ENCODE measurements at places on chromosomes 3 and 15. TPM values are rescaled to one million over a fixed set of nuclear protein-coding genes. Genes with fewer than 3 reads are reported as not detected.

- H3K4me3 ChIP-seq: no peak overlapping the region
- H3K36me3 ChIP-seq: no peaks in the 10 kb centered on the region
- no peak overlapping the region for H3K27ac ChIP-seq
- no peak for DNase-seq
- H3K27me3 ChIP-seq: no peaks in the 10 kb centered on the region
- no peaks in the 10 kb centered on the region for H3K4me1 ChIP-seq
Observed at GRCh38 chr15:38668898-38669391, 104.3 kb upstream of the RASGRP1 start.

GRCh38 chr3:45976191-45977091 is 19.2 kb downstream of the FYCO1 start:
- no peak overlapping the region for H3K4me3 ChIP-seq
- DNase-seq: no peak
- H3K27ac ChIP-seq: no peak overlapping the region

The ST8SIA2 gene
- total RNA-seq: 0.83 TPM

The SMAD6 gene
- total RNA-seq: 4.0 TPM

The PLXNB1 gene
- total RNA-seq: 10.8 TPM

The KCNH8 gene
- 1.4 TPM for total RNA-seq

The WDR72 gene
- total RNA-seq: not detected

GRCh38 chr15:65372787-65373067 is 5.1 kb downstream of the IGDCC3 start:
- no peaks in the 10 kb centered on the region for H3K36me3 ChIP-seq

The HGD gene
- total RNA-seq: 0.32 TPM

- peaks cover 12% of the 10 kb centered on the region for H3K4me1 ChIP-seq
- no peaks in the 10 kb centered on the region for H3K36me3 ChIP-seq
- no peak overlapping the region for H3K27ac ChIP-seq
- DNase-seq: no peak
- H3K27me3 ChIP-seq: no peaks in the 10 kb centered on the region
Observed at GRCh38 chr3:31705736-31706135, 173.0 kb downstream of the STT3B start.

The PATL2 gene
- total RNA-seq: 3.0 TPM

GRCh38 chr3:35641920-35642527 is 2.7 kb downstream of the ARPP21 start:
- H3K27me3 ChIP-seq: peaks cover 24% of the 10 kb centered on the region
- H3K4me3 ChIP-seq: no peak overlapping the region
- H3K36me3 ChIP-seq: no peaks in the 10 kb centered on the region
- DNase-seq: no peak

- H3K4me1 ChIP-seq: no peaks in the 10 kb centered on the region
- no peaks in the 10 kb centered on the region for H3K27me3 ChIP-seq
- no peak for DNase-seq
- no peak overlapping the region for H3K27ac ChIP-seq
Observed at GRCh38 chr3:82807781-82808180, 1046.3 kb upstream of the GBE1 start.

DNA sequence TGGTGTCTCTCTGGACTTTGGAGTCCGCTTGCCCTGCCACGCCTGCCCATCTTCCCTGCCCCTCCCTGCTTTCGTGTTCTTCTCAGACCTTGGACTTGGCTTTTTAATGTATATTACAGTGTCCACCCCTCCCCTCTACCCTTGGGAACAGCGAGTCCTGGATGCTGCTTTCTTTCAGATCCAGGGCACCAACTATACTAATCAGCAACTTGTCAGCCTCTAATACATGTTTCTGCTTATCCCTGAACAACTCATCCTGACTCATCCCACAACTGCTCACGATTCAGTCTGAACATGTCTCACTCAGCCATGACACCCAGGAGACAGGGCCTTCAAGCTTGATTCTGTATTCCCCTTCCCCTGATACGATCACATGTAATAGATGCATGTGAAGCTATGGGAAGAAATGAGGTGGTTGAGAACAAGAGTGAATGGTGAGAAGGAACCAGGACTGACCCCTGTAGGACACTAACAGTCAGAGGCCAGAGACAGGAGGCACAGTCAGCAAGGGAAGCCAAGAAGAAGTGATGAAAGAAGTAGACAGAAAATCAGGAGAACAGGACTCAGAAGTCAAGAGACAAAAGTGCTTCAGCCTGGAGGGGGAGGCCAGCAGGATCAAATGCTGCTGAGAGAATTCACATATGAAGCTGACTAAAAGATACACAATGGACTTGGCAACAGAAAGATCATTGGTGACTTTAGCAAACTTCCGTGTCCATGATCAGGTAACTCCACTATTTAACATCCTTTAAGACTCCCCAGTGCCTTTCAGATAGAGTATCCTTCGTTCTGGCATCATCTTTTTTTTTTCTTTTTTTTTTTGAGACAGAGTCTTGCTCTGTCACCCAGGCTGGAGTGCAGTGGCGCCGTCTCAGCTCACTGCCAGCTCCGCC is 35.4 kb downstream of the BCL2L10 start:
- H3K27me3 ChIP-seq: no peaks in the 10 kb centered on the region
- H3K4me1 ChIP-seq: no peaks in the 10 kb centered on the region
- no peaks in the 10 kb centered on the region for H3K36me3 ChIP-seq
- H3K27ac ChIP-seq: no peak overlapping the region
- no peak for DNase-seq
- no peak overlapping the region for H3K4me3 ChIP-seq

- H3K36me3 ChIP-seq: no peaks in the 10 kb centered on the region
- peaks cover 32% of the 10 kb centered on the region for H3K4me1 ChIP-seq
- no peak for DNase-seq
- H3K4me3 ChIP-seq: peak overlapping the region; percentile 5
- no peak overlapping the region for H3K27ac ChIP-seq
Observed at GRCh38 chr3:71536376-71536965, 47.1 kb downstream of the FOXP1 start.

DNA sequence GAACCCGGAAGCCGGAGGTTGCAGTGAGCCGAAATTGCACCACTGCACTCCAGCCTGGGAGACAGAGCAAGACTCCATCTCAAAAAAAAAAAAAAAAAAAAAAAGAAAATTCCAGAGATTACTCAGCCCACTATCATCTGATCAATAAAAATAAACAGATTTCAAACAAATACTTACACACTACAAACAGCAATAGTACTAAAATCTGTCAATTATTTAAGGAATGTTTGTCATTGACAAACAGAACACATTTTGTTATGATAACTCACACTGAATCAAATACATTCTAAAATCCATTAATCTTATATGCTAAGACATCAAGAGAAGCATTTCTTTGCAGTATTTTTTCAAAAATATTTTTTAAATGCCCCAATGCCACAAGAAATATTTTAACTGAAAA is 7.6 kb downstream of the MYO9A start:
- H3K36me3 ChIP-seq: no peaks in the 10 kb centered on the region
- no peak for DNase-seq
- no peaks in the 10 kb centered on the region for H3K27me3 ChIP-seq
- no peak overlapping the region for H3K27ac ChIP-seq
- no peak overlapping the region for H3K4me3 ChIP-seq

GRCh38 chr15:63157891-63158431 is 684 bp upstream of the RPS27L start:
- peaks cover 25% of the 10 kb centered on the region for H3K36me3 ChIP-seq
- DNase-seq: peak; percentile 62
- H3K27ac ChIP-seq: peak overlapping the region; percentile 97
- H3K4me3 ChIP-seq: peak overlapping the region; percentile 38
- peaks cover 8% of the 10 kb centered on the region for H3K4me1 ChIP-seq
- no peaks in the 10 kb centered on the region for H3K27me3 ChIP-seq

DNA sequence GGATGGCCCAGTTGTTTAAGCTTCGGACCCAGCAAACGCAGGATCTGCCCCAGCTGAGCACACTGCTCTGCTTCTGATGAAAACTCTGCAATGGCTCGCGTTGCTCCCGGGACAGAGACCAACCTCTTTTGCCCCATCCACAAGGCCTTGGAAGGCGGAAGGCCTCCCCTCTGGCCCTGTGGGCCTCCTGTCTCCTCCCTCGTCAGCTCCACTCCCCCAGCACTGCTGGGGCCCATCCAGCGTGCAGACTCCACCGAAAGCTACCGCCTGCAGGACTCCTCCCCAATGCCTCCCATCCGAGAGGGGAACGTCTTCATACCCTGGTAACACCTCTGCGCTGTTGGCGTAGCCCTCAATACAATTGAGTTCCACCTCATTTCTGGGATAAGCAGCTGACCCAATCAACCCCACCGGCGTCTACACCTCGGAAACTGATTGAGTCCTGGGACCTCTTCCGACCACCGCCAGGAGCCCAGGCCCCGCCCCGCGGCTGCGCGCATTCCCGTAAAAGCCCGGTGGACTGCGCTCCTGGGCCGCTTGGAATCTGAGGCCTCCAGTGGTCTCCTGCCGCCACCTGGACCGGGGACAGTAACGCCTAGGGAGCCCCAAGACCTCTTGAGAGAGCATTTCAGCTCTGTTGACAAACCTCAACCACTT is at the start of gene PRR23E:
Gene PRR23E (plus strand): TSS at position 556 of the 657 bp plus-strand sequence. CDS start 3,555 bp downstream, outside the sequence.
- no peak within 1 kb of the TSS for H3K27ac ChIP-seq
- no peak within 1 kb of the TSS for H3K4me3 ChIP-seq
- no peaks in the 10 kb centered on the region for H3K4me1 ChIP-seq
- H3K36me3 ChIP-seq: no peaks in the 10 kb centered on the region

DNA sequence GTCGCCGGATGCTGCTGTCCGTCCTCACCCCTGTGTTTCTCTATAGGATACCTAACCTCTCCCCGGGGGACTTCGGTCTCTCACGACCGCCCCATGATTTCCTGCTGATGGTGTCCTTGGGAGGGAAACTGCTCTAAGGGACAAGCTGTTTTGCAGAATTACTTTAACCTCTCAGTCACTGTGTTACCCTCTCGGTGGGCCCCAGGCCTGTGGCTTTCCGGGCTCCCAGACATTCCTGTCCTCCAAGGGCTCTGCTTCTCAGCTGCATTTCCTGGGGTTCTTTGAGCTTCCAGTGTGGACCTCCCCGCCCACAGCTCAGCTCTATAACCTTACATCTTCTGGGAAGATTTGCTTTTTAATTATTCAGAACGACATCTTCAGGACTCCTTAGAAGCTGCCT is 40.9 kb downstream of the CHST2 start:
- H3K4me3 ChIP-seq: no peak overlapping the region
- no peak for DNase-seq
- no peaks in the 10 kb centered on the region for H3K4me1 ChIP-seq
- no peaks in the 10 kb centered on the region for H3K27me3 ChIP-seq
- H3K36me3 ChIP-seq: no peaks in the 10 kb centered on the region

DNA sequence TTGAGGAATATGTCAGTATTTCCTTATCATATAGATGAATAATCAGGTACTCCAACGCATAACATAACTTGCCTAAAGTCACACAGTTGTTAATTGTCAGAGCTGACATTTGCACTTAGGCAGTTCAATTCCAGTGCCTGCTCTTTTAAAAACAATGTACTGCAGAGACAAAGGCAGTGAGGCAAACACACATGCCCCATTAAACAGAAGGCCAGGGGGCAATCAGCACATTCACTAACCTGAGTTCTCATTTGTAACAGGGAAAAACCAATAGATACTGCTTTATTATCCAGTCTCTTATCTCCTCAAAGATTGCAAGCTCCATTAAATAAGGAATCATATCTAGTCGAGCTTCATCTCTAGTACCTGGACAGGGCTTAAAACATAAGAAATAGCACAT is 1017.4 kb downstream of the SQOR start:
- no peaks in the 10 kb centered on the region for H3K4me1 ChIP-seq
- H3K27ac ChIP-seq: no peak overlapping the region
- no peak for DNase-seq
- H3K27me3 ChIP-seq: no peaks in the 10 kb centered on the region

The MOBP gene
- not detected for total RNA-seq

The TMEM45A gene
- total RNA-seq: 38.7 TPM

DNA sequence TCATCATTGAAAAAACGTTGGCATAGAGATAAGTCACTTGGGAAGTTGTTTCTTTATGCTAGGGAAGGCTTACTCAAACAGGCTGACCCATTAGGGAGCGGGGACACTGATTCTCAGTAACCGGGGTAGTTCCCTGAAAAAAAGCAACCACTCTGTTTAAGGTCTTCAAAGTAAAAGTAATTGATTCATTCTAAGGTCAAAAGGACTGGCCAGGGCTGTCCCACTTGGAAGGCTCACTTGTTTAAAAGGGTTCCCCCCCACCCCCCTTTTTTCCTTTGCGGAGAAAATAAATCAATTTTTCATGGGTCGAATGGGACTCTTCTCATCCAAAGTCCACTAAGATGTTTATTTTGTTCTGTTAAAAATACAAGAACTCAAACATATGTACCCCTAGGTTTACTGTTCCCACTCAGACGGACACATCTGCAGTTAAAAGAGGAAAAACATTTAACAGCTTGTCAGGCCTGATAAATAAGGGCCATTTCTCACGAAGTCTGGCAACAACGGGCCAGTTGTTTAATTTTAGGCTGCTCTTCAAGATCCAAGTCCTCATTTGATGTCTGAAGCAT is 53.0 kb downstream of the ARHGEF3 start:
- H3K36me3 ChIP-seq: no peaks in the 10 kb centered on the region
- H3K27ac ChIP-seq: no peak overlapping the region
- no peaks in the 10 kb centered on the region for H3K27me3 ChIP-seq
- DNase-seq: no peak
- H3K4me1 ChIP-seq: peaks cover 24% of the 10 kb centered on the region

The CAMKV gene
- 0.67 TPM for total RNA-seq

The GABRA5 gene
- total RNA-seq: not detected

The ZMYND10 gene
- 0.45 TPM for total RNA-seq

- H3K27me3 ChIP-seq: no peaks in the 10 kb centered on the region
- H3K4me3 ChIP-seq: no peak overlapping the region
- H3K36me3 ChIP-seq: no peaks in the 10 kb centered on the region
Observed at GRCh38 chr3:21642433-21642832, 108.6 kb downstream of the ZNF385D start.

The LRRK1 gene
- 10.6 TPM for total RNA-seq

DNA sequence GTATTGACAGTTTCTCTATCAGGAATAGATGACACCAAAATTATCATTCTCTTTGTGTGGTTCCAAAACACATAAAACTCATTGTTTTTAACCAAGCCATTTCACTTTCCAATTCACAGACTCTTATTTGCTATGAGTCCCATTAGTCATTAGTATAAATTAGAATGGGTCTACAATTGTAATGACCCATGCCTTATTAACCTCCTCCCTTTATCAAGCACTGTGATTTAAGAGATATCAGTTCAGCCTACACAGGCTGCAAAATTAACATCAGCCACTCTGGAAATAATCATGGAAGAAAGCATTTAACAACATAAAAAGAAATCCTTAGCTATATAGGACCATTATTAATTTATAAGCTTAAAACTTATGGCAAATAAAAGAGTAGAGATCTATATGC is 440.6 kb downstream of the GBE1 start:
- DNase-seq: no peak
- H3K4me1 ChIP-seq: no peaks in the 10 kb centered on the region
- H3K27ac ChIP-seq: no peak overlapping the region
- no peak overlapping the region for H3K4me3 ChIP-seq
- H3K36me3 ChIP-seq: no peaks in the 10 kb centered on the region

The CORO2B gene
- total RNA-seq: 3.0 TPM

The PP2D1 gene
- total RNA-seq: not detected

The TMEM40 gene
- not detected for total RNA-seq

DNA sequence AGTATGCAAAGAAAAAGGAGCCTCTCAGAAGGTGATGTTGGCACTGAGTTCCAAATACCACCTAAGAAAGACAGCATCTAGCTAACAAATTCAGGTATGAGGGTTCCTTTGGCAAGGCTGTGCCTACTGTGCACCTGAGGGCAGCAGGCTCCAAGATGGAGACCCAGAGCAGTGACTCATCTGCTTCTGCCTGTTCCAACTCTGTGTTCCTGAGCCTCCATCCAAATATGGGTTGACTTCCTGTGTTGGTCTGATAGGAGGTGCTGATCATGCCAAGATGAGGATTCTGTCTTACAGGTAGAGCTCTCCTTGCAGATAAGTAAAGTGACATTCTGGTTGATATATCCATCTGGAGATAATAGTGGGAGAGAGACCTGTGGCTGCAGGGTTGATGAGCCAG is 26.0 kb downstream of the SV2B start:
- DNase-seq: no peak
- no peaks in the 10 kb centered on the region for H3K4me1 ChIP-seq
- H3K4me3 ChIP-seq: no peak overlapping the region
- no peak overlapping the region for H3K27ac ChIP-seq

Data from adrenal gland (tissue), 19 donors.